Right cardiac atrium (tissue), 5 donors: ENCODE measurements at places on chromosomes 3 and 15. TPM values are rescaled to one million over a fixed set of nuclear protein-coding genes. Genes with fewer than 3 reads are reported as not detected.

DCLK3 gene
- not detected for total RNA-seq

SCG3 gene
- not detected for total RNA-seq

COL8A1 gene
- 34.7 TPM for total RNA-seq

ZNF621 gene
- 10.0 TPM for total RNA-seq

IL20RB gene
- 0.40 TPM for total RNA-seq

IVD gene
- 75.2 TPM for total RNA-seq

FBXL22 gene
- total RNA-seq, result 31.1 TPM

BCL2A1 gene
- total RNA-seq, result 0.29 TPM

LRRC57 gene
- total RNA-seq, result 11.1 TPM

OR5K1 gene
- not detected for total RNA-seq

SSUH2 gene
- 0.62 TPM for total RNA-seq

SLC22A13 gene
- 0.18 TPM for total RNA-seq

TMED3 gene
- total RNA-seq, result 32.8 TPM

EEFSEC gene
- total RNA-seq, result 17.6 TPM

KLHL40 gene
- total RNA-seq, result 1.6 TPM

BCHE gene
- total RNA-seq, result 10.3 TPM

SMCO1 gene
- total RNA-seq, result 12.1 TPM

CORO2B gene
- 11.4 TPM for total RNA-seq

SHC4 gene
- total RNA-seq, result 3.6 TPM
